Fibroblast of skin of scalp (primary cell): ENCODE measurements at places on chromosomes 12 and 14.

DNA sequence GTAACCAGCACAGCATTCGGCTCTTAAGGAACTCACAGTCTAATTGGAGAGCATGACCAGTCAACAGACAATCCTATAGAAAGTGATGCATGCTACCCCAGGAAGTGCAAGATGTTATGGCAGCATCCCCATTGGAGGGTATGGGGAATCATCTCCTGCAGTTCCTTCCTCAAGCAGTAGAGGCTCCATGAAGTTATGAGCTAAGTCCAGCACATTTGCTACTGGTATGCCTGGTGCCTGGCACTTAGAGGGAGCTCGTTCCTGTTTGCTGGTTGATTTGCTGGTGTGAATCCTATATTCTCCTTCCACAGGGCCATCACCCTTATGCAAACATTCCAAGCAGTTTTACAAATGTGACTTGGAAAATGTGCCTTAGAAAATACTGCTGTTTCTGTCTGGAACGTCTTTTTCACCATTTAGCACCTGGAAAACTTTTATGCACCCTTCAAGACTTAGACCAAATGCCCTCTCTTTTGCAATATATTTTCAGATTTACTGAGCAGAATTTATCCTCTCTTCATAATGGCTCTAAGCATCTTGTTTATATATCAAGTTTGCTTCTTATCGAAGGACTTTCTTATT is 136.1 kb upstream of the WSCD2 start:
- DNase-seq, result peak; percentile 25

DNA sequence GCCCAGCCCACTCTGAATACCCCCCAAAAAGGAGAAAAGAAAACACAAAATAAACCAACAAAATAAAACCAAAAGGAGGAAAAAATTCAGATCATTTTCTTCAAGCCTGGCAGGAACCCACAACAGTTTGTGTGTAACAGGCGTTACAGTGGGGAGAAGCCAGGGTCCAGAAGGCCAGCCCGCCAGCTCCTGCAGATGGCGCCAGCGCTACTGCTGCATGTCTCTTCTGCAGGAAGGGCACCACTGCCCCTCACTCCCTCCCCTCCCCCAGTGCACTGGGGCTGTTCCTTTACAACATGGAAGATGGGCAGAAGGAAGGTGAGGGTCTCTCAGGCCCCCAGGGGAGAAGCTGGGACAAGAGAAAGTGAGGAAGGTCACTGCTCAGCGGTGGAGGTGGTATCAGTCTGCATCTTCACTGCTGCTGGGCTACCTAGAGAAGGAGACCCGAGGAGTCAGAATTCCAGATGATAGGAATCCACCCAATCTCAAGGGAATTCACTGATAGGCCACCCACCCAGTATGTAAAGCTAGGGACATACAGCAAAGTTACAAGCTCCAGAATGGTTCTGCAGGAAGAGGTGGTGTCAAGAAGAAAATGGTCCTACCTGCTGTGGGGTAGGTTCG is 2.3 kb upstream of the NOP2 start:
- peak; percentile 43 for DNase-seq

DNA sequence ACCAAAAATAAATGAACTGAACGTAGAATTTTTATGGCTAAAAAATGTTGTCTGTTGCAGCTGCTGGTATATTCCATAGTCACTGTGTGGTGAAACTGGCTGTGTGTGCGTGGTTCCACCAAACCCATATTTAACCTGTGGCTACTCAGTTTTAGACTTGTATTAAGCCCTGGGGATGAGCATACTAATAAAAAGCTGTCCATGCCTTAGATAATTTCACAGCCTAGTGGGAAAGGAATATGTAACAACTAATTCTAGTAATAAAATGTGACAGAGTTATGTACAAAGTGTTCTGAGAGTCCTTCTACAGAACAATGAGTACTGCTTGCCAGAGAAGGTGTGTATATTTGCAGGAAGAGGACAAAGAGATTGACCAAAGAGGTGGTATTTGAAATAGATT is 125.5 kb downstream of the TMTC3 start:
- no peak for DNase-seq

- no peak for DNase-seq
These were observed 94.0 kb downstream of the ESR2 start for GRCh38 chr14:64200170-64200569.

- no peak for DNase-seq
These were observed 141.6 kb downstream of the GCH1 start for GRCh38 chr14:54760866-54761575.

DNA sequence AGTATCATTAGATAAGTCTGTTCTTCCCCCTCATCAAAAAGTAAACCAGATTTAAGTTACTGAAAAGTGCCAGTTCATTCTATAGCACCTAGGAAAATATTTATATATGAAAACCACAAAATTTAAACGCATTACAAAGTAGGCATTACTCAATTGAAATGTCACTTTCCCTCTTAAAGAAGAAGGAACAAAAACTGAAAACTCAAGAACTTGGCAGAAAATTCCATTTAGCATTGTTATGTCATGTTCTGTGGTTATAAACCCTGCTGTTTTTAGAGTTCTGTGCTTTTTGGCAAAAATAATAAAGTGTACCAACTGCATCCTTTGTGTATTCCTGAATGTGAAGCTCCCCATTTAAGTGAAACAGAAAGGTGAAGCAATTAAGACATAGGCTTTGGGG is 3.6 kb downstream of the FGD4 start:
- DNase-seq, result no peak

- DNase-seq, result no peak
These were observed 7.0 kb downstream of the AMN start for GRCh38 chr14:102929241-102930137.

- DNase-seq, result no peak
These were observed 106.8 kb upstream of the RTL1 start for GRCh38 chr14:101010293-101010692.

DNA sequence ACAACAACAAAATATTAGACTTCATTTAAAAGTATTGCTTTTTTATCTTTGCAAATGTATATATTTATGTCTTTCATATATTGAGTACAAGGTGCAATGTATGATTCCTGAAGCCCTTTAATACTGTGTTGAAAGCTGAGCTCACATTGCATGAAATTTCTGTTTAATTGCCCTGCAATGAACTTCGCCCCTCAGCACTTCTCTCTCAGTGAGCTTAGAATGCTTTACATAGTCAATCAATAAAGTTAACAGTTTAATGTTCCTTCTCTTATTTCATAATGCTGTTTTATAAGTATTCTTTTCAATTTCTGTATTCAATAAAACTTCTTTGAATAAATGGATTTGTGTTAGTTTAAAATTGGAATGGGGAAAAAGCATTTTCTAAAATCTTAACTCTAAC is 607.1 kb downstream of the SOX5 start:
- no peak for DNase-seq

GRCh38 chr14:86035882-86036281 is 505.9 kb downstream of the FLRT2 start:
- DNase-seq, result peak; percentile 16

DNA sequence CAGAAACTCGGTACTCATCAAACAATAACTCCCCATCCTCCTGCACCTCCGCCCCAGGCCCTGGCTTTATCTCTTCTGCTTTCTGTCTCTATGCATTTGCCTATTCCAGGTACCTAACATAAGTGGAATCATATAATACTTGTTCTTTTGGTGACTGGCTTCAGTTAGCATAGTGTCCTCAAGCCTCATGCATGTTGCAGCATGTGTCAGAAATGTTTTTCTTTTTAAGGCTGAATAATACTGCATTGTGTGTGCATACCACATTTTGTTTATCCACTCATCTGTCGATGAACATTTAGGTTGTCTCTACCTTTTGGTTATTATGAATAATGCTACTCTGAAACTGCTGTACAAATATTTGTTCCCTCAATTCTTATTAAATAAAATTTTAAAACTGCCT is 117.1 kb downstream of the KICS2 start:
- no peak for DNase-seq

- DNase-seq, result no peak
These were observed 2.3 kb upstream of the GPX2 start for GRCh38 chr14:64944861-64945260.

DNA sequence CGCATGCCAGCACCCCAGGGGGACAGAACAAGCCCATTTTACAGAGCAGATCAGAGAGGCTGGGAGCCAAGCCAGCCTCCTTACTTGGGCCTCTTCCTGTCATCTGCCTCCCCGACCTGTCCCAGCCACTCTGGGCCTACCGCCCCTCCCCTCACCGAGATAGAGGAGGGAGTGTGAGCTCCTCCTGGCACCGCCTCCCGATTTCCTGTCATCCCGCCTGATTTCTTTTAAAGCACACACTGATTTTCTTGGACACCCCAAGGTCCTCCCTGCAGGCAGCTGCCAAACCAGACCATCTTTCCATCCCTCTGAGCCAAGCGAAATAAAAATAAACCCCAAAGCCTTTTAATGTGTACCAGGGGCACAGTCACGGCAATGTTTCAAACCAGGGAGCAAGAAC is 108.4 kb downstream of the RFLNA start:
- DNase-seq, result no peak

GRCh38 chr14:67675219-67675582 is 769 bp upstream of the VTI1B start:
- DNase-seq, result no peak

GRCh38 chr14:100434911-100435438 is 111.8 kb downstream of the SLC25A47 start:
- DNase-seq, result no peak

DNA sequence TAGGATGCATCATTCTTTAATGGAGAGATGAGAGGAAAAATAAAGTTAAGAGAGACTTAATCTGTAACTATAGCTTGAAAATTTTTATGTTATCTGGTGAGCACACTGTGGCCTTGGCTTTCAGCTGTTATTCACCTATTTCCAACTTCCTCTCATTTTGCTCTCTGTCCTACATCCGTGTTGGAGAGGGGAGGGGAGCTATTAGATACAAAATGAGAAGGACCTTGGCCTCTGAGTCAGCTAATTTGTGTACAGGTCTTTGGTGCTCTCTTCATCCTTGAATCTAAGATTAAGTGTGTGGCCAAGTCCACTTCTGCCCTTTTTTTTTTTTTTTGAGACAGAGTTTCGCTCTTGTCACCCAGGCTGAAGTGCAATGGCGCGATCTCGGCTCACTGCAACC is 887 bp upstream of the APOBEC1 start:
- no peak for DNase-seq

DNA sequence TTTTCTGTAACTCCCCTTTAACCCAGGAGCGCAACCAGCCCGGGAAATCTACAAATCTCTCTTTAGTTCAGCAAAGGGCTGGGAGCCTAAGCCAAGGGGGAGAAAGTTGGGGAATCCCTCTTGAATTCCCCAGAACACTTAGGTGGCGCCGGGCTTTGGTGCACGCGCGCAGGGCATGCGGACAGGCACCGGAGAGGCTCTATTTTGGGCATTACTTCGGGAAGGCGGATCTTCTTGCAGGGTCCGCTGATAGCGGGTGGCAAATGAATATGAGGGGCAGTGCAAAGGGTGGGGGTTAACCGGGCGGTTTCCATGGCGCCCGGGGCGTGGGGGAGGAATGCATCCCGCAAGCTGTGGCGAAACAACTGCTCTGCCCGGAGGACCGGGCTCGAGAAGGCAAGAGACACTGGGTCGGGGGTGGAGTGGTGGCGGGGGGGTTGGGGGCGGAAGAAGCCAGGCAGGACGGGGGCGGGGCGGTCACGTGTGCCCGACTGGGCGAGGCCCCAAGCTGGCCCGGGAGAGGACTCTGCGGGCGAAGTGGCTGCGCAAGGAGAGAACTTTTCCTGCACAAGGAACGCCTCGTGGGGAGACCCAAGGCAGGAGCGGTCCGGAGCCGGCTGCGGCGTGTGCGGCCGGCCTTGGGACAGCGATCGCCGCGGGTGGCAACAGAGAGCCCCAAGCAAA is at the start of gene FLVCR2:
FLVCR2 (plus strand) TSS at position 519 of the 684 bp plus-strand sequence. CDS start 353 bp downstream, outside the sequence.
- DNase-seq, result peak; percentile 41

- peak; percentile 44 for DNase-seq
These were observed 86.7 kb downstream of the NCOR2 start for GRCh38 chr12:124480469-124481256.
